ENCODE measurements at places on chromosomes 11 and 22.

GRCh38 chr11:26070714-26071380, 261.1 kb upstream of the ANO3 start:
- DNase-seq: no peak

DNA sequence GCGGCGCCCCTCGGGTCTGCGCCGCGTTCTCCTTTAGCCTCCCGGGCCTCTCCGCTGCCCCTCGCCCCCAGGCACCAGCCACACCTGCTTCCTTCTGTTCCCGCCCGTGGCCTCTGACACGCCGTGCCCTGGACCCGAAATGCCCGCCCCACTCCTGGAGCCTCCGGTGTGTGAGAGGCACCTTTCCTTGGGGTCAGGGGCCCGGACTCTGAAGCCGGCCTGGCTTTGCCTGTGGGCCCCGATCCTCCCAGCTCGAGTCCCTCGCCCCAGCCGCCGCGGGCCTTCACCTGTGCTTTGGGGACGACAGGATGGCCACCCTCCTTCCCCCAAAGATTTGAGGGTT, 661 bp upstream of the CDPF1 start:
- DNase-seq: no peak

- DNase-seq: no peak
Measured at GRCh38 chr11:120332822-120333716, 3.1 kb upstream of the ARHGEF12 start.

GRCh38 chr11:77057938-77058474, 8.8 kb upstream of the CAPN5 start:
- DNase-seq: no peak

DNA sequence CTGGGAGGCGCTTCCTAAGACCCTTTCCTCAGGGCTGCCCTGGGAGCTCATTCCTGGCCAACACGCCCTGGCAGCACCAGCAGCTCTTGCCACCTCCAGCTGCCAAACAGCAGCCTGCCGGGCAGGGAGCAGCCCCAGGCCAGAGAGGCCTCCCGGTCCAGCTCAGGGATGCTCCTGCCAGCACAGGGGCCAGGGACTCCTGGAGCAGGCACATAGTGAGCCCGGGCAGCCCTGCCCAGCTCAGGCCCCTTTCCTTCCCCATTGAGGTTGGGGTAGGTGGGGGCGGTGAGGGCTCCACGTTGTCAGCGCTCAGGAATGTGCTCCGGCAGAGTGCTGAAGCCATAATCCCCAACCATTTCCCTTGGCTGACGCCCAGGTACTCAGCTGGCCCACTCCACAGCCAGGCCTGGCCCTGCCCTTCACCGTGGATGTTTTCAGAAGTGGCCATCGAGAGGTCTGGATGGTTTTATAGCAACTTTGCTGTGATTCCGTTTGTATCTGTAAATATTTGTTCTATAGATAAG, 7.6 kb downstream of the SLC39A13 start:
- DNase-seq: peak; percentile 86

- DNase-seq: peak; percentile 10
Measured at GRCh38 chr11:58318532-58318931, 40.3 kb downstream of the OR5B17 start.

GRCh38 chr22:23067023-23067650, 3.2 kb upstream of the GNAZ start:
- no peak for DNase-seq

DNA sequence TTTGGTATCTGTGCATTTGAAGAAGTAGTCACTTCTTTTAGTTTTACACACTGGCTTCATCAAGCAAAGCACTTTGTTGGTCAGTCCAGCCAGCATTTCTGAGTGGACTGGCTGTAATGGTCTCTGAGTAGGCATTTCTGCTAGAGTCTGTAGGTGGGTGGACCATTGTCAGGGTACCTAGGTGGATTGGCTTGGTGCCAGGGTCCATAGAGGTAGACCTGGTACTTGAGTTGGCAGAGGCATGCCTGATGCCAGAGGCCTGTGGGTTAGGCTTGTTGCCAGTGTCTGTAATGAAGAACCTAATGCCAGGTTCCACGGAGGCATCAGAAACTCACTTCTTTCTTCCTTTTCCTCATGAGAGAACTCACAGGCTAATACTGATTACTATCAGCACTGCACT, 157.9 kb upstream of the C11orf87 start:
- DNase-seq: no peak

- DNase-seq: no peak
Measured at GRCh38 chr11:45880772-45881570, 4.5 kb upstream of the MAPK8IP1 start.

GRCh38 chr11:125346179-125346530, 149.9 kb downstream of the FEZ1 start:
- no peak for DNase-seq

DNA sequence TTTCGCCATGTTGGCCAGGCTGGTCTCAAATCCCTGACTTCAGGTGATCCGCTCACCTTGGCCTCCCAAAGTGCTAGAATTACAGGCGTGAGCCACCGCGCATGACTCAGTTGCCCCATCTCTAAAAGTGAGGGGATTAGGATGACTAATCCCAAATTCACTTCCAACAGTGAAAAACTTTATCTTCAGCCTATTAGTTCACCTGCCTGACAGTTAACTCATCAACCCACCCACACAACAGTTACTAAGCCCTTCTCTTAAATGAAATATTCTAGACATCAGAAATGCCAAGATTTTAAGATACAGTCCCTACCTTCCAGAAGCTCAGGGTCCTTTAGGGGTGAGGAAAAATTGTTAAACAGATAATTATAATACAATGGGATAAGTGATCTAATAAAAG, 2.0 kb upstream of the ANKRD42 start:
- no peak for DNase-seq

GRCh38 chr11:45144126-45145082, 2.0 kb upstream of the PRDM11 start:
- DNase-seq: no peak

DNA sequence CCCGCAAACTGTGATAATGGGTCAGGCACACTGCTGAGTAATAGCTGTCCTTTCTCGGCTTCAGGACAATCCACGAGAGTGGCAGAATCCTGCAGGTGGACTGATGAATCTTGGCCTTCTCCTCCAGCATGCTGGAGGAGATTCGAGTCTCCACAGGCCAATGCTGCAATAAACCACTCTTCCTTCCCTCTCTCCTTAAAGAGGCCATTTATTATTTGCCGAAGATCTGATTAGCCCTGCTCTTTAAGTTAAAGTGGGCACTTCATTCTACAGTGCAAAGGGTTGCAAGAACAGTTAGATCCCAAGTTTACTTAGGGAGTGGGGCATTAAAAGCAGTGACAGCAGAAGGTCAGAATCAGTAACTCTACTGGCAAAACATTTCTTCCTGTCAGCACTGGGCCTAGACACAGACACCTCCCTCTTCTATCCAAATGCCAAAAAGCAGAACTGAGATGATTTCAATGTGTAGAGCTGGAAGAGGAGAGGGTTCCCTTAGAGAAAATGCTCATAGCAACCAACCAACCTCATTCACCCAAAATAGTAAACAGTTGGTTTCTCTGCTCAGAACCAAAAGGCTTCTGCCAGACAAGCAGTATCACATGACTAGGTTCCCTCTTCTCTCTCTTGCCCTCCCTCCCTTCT, 121.7 kb downstream of the SGSM3 start:
- DNase-seq: no peak

- DNase-seq: peak; percentile 44
Measured at GRCh38 chr11:101870510-101870909, 44.3 kb upstream of the CEP126 start.

GRCh38 chr11:132373405-132374143, 1003.2 kb downstream of the NTM start:
- DNase-seq: no peak

- no peak for DNase-seq
Measured at GRCh38 chr22:26463101-26463661, 20.4 kb downstream of the HPS4 start.

DNA sequence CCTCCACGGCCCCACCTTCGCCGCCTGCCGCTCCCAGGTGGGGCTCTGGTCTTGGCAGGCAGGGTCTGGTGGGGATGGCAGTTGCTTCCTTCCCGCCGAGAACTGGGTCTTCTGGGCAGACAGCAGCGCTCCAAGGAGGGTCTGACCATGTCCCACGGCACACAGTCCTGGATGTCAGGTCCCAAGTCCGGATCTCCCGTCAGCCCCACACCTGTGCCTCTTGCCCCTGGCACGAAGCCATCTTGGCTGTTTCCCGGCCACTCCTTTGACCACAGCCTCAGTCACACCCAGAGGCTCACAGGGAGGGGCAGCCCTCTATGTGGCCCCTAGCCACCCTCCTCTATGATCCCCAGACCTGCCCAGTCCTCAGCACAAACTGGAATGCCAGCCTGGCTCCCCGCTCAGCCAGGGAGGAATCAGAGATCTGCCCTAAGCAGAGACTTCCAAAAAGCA, 14.3 kb downstream of the MUC5B start:
- no peak for DNase-seq

DNA sequence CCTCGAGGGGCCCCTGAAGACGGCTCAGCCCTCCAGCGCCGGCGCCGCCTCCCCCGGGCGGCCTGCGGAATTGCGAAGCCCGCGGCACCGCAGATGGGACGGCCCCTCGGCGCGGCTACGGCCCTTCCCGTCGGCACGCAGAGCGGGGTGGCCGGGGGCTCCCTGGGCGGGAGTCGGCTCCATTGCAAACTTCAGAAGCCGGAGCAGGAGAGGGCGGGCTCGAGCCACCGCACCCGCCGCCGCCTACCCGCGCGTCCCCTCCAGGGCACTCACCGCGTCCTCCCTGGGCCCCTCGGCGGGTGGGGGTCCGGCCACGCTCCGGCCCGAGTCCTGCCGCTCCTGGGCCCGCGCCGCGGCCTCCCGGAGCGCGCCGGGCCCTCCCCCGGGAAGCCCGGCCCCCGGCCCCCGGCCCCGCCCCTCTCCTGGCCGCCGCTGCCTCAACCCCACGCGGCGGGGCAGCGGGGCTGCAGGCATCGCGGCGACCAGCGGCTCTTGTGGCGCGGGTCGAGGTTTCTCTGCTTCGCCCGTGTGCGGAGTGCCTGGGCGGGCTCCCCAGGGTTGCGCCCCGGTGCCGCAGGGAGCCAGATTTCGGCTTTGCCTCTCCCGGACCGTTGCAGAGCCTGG, at the start of gene PACSIN3:
Gene PACSIN3 (minus strand): TSS at position 359 of the 624 bp plus-strand sequence. CDS start 3,707 bp downstream, outside the sequence.
- DNase-seq: no peak

GRCh38 chr22:49446759-49447710, 380.6 kb downstream of the BRD1 start:
- no peak for DNase-seq

GRCh38 chr11:43925063-43925931, 17.1 kb upstream of the C11orf96 start:
- no peak for DNase-seq

- DNase-seq: no peak
Measured at GRCh38 chr11:94832604-94833235, 64.6 kb downstream of the AMOTL1 start.

- DNase-seq: no peak
Measured at GRCh38 chr11:47907499-47907898, 59.3 kb upstream of the NUP160 start.

- DNase-seq: no peak
Measured at GRCh38 chr11:130555251-130555841, 106.9 kb downstream of the ADAMTS15 start.

DNA sequence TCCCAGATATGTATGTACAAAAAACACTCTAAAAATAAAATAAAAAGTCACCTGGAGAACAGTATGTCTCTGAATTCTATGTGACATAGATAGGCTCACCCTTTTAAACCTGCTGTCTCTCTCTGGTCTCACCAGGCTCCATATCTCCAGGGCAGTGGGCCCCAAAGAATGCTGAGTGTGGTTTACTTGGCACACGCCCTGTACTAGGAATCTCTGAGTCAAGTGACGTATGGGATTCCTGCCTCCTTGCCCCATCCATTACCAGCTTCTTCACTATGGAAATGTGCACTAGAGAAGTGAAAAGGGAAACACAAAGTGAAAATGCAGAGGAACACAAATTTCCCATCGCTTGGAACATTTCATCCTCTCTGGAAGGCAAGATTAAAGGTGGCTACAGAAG, 722.2 kb upstream of the TENM4 start:
- DNase-seq: no peak

DNA sequence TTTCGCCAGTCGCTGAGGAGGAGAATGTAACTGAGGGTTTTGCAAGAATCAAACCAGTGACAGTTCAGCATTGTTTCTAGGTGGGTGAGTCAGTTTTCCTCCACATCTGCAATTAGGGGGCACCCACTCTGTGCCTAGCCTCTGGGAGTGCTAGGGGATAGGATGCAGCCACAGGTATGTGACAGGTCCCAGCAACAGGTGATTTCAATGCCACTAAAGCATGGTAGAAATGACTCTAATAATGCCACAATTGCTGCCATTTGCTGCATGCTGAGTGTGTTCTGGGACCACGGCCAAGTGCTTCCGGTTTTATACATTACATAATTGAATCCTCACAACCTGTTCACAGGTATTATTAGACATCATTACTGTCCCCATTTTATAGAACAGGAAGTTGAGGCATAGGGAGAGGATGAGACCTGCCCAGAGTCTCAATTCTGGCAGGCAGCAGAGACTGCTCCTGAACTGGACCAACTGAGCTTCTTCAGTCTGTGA, 556 bp downstream of the CRYBB2 start:
- DNase-seq: no peak

GRCh38 chr11:86116386-86116726, 47.5 kb upstream of the PICALM start:
- peak; percentile 55 for DNase-seq

- DNase-seq: no peak
Measured at GRCh38 chr11:118614511-118614910, 7.1 kb downstream of the PHLDB1 start.

DNA sequence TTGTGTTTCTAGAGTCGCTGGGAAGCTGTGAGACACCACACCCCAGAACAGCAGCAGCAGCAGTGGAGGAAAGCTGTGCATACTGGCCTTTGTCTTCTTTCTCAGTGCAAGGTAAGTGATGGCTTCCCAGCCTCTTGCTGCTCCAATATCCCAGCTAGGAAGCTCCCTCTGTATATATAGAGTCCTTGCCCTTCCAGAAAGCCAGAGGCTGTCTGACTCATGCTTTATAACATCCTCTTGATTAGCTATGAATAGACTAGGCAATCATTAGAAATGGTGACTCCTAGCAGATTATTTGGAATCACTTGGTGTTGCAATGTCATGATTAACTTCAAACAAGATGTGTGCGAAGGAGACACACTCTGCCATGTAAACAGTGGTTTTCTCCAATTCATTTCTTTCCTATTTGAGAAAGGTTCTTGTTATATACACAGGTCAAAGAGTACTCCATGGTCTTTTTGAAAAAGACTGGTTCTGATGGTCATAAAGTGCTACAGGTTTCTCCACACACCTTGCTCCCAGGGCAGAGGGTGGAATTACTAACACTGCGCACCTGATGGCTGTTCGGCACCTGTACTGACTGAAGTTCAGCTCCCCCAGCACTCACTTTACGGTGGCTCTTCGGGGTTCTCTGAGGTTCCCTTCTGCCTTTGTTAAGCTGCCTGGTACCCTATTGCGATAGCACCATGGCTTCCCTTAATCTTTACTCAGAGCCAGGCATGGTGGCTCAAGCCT, at the start of gene MMP1:
Gene MMP1 (minus strand): TSS at position 149 of the 735 bp plus-strand sequence. CDS start 68 bp downstream, at position 81.
- peak; percentile 74 for DNase-seq

GRCh38 chr22:30002861-30003486, 77.3 kb upstream of the HORMAD2 start:
- DNase-seq: no peak

GRCh38 chr11:126214441-126214840, 2.9 kb downstream of the FAM118B start:
- DNase-seq: no peak

- DNase-seq: no peak
Measured at GRCh38 chr11:67572747-67573419, 10.7 kb upstream of the GSTP1 start.

GRCh38 chr11:31640611-31641010, 131.0 kb downstream of the ELP4 start:
- no peak for DNase-seq
